ENCODE measurements at places on chromosomes 12 and 14.
A peak's percentile ranks its signal among the peaks of the same experiment; 100 is the strongest.

- DNase-seq, result peak; percentile 5
Measured at GRCh38 chr12:115002434-115002833, 318.5 kb upstream of the TBX3 start.

- no peak for DNase-seq
Measured at GRCh38 chr12:6688543-6688998, 604 bp downstream of the ZNF384 start.

DNA sequence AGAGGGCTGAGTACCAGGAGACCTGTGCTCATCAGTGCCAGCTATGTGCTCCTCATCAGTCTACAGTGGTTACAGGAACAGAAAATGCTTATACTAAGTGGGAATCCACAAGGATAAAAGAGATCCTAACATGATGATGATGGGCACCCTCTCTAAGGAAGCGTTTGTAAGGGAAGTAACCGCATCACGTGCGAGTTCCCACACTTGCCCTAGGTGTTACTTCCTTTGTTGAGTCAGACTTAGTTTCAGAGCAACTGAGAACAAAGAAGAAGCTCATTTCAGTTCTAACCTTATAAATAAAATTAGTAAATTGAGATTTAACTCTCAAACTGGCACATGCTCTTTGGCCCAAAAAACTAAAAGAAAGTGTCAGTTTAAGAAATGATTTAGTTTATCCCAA is 956.4 kb upstream of the TMEM132C start:
- DNase-seq, result no peak

- peak; percentile 48 for DNase-seq
Measured at GRCh38 chr12:92561543-92561899, 141.3 kb upstream of the PLEKHG7 start.

- DNase-seq, result no peak
Measured at GRCh38 chr12:89748791-89749190, 40.2 kb upstream of the ATP2B1 start.

- no peak for DNase-seq
Measured at GRCh38 chr12:106258226-106258625, 10.4 kb upstream of the CKAP4 start.

- no peak for DNase-seq
Measured at GRCh38 chr12:15289192-15289591, 33.1 kb upstream of the PTPRO start.
